Esophagus muscularis mucosa (tissue), 4 donors: ENCODE measurements at places on chromosomes 4 and X. TPM values are rescaled to one million over a fixed set of nuclear protein-coding genes. Genes with fewer than 3 reads are reported as not detected.

DNA sequence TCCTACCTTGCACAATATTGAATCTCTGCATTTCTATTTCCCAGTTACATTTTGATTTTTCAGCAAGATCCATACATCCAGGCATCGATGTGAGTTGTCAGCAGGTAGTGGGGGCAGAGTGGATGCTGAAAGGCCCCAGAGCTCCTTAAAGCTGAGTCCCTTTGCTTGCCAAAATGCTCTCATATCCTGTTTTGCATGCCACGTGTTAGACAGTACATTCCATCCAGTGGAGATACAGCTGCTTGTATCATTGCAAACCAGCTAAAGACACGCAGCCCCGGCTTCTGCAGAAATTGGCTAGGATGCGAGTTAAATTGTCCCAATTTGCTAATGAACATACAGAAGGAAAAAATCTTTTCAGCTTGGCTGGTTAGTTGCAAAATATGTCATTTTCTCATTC, 179.6 kb upstream of the MXRA5 start:
- DNase-seq = no peak

DNA sequence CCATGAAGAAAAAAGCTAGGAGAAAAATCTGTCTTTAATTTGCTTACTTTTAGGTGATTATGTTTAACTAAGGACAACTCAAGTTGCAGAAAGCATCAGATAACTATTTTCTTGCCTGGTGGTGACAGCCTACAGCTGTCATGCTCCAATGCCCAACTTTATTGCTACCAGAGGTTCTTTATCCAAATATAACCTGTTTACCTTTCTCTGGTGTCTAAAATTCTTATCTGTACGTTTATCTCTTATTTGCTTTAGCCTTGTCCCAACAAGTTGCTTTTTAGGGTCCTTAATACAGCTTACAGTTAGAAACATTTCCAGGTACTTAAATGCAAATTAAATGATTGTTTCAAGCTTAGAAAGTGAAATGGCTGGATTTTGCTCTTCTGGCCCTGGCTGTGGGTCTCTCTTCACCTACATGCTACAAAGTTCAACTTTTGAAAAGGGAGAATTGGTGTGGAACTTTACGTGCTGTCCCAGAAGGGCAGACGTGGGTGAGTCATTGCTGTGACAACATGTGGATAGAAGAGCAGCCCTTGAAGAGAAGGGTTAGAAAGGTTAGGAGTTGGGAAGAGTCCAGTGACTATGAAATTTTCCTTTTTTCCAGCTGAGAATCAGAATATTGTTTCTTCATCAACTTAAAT, 60.7 kb downstream of the HPGD start:
- DNase-seq = no peak

DNA sequence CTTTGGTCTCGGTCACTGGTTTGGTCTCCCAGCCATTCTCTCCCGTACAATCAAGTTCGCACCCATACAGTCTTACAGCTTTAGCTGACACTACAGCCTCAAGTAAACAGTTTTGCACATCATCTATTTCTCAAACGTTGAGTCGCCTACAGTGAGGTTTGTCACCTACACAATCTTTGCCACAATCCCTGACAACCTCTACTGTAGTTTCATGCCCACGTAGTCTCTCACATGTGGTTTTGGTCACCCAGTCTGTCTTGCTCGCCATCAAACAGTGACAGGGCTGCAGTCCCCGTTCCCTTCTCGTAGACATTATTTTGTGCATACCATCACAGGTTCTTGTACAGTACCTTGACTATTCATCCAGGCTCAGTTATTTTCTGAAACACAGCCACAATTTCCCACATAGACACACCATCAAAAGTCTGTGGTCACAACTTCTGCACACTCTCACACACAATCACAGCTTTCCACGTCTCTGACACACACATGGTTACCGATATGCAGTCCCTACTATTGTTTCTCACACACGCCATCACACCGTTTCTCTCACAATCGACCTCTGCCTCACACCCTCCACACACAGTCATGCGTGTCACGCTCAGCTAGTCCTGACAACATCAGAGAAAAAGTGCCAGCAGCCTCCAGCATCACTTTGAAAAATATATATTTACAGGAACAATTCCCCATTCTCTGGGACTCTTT, 5.3 kb upstream of the CFP start:
- no peak for DNase-seq

- no peak for DNase-seq
These were observed at the start of gene C4orf51 for GRCh38 chr4:145679991-145680455. Gene C4orf51, plus strand, starts transcription at chr4:145680146. Its CDS starts 58 bp downstream, at chr4:145680204.

Gene TMEM35A
- total RNA-seq = 9.9 TPM

DNA sequence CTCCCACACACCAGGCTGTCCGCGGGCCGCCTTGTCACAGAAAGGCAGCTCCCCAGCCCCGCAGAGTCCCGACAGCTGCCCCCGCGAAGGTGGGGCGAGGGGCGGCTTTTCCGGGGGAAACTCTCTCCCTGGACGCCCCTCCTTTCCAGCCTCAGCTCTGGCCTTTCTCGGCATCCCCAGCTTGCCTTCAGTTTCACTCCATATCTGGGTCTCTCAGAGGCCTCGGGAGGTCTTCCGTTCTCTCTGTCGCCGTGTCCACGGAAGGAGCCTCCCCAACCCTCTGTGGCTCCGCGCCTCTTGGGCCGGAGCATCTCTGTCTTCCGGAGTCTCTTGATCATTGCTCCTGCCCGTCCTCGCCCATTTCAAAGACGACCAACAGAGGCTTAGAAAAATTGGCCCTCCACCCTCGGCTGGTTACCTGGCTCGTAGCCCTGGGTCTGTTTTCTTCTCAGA, 6.1 kb upstream of the MSX1 start:
- no peak for DNase-seq

DNA sequence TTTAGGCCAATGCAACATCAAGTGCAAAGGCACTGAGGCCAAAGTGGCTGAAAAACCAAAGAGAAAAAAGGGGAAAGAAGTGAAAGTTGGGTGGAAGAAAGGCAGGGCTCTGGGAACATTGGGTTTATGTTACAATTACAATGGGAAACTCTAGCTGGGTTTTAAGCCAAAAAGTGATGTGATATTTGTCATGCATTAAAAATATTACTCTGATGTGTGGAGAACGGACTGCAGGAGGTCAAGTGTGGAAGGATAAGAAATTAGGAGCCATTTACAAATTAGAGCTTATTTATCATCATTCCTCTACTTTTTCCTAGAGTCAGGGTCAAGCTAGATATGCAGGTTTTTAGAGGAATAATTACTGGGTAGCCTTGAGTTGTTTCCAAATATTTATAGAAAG, 516.8 kb downstream of the INPP4B start:
- DNase-seq = no peak

Gene CENPI
- 1.7 TPM for total RNA-seq

GRCh38 chrX:2811271-2811670, 17.5 kb upstream of the GYG2 start:
- DNase-seq = no peak

DNA sequence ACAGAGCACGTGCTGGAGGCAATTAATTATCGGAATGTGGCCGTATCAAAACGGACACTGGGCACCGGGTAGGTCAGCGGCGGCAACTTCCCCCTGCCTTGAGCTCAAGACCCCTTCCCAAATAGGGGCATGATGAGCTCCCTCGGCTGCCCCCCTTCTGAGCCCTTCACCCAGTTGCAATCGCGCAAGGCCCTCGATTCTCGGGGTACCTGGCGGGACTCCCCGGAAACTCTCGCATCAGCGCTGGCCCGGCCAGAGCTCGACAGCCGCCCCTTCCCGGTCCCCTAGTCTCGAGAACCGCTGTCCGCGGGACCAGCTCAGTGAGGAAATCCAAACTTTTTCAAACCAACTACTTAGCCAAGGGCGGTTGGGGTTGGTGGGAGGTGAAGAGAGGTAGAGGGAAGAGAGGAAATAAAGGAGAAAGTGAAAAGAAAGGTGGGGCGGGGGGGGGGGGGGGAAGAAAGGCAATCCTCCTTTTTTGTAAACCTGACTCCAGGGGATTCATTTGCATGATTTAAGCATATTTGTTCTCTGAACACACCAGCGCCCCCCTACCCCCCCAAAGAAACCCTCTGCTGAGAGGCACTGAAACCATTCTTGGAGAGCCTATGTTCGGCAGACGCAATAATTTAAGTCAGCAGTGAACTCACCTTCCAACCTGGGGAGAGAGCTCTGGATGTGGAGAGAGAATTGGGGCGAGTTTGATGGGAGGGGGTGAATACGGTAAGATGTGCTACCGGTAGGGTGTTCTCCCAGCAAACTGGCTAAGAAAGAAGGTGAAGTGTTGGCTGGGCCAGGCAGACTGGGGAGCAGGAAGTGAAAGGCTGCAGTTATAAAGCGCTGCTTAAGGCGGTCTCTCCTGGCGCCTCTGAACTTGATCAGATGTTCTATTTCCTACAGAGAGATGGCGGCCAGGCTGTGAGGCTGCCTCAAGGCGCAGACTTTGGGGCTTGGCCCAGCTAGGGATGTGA, 2.0 kb upstream of the ZIC3 start:
- DNase-seq = no peak

DNA sequence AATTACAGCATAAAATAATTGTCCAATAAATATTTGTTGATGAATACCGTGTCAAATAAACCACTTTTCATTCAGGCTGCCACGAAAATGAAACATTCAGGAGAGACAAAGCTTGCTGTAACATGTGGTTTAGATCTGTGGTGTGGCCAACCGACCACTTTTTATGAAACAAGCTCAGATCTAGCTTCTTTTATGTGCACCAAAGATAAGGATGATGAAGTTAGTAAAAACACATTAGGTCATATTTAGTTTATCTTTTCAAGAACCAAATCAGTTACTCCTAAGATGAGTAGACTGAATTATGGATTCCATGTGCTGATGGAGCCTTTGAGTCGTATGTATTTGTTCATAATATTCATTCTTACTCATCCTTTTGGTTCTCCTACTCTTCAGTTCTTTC, 35.8 kb downstream of the STOX2 start:
- no peak for DNase-seq

Gene CDKL2
- 3.3 TPM for total RNA-seq

GRCh38 chr4:174332741-174333493, 49.2 kb downstream of the CEP44 start:
- no peak for DNase-seq

Gene SAGE1
- total RNA-seq = not detected

DNA sequence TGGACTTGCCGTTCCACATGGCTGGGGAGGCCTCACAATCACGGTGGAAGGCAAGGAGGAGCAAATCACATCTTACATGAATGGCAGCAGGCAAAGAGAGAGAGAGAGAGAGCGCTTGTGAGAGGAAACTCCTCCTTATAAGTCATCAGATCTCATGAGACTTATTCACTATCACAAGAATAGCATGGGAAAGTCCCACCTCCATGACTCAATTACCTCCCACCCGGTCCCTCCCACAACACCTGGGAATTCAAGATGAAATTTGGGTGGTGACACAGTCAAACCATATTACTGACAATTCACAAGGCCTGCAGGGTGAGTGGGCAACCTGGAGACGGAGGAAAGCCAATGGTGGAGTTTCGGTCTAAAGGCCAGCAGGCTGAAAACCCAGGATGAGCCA, 394.3 kb upstream of the TRAM1L1 start:
- no peak for DNase-seq

Gene IQCM
- total RNA-seq = not detected

DNA sequence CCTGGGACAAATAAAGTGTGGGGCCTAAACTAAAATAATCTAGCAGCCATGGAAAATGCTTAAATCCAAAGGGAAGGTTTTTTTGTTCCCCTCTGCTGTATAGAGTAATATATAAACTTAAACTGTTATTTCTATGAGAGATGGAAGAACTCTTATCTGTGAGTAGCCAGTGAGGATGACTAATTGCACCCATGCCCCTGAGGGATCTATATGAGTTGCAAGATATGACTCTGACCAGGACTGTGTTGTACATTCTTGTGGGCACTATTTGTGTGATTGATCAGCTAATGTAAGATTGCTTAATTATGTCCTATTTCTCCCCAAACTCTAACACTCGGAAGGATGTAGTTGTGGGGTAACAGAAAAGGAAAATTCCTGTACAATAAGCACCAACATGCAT, 35.2 kb upstream of the AMBN start:
- no peak for DNase-seq

DNA sequence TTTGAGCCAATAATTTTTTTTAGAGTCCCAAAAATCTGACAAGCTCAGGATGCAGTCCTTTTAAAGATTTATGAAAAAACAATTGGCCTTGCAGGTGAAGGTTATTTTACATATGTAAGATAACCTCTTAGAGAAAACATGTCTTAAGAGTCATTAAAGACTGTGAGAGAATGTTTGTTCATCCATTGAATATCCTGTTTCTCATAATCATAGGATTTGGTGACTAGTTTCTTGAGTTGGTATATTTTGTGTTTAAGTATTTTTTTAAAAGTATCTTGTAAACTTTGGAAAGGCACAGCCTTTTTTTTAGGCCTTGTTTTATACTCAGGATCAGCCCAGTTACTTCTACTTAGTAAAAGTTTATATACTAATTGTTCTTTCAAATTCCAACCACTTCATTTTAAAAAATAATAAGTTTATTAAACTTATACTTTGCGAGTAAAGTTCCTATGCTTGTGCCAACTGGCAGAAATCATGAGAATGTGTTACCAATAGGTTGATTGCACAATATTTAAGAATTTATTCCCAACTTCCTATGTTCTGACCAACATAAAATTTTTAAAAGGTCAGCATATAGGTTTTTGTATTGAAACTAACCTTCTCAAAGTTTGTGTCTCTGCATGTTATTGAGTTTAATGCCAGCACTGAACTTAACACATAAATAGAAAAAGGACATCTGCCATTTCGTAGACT, 40.0 kb upstream of the ARSJ start:
- no peak for DNase-seq

DNA sequence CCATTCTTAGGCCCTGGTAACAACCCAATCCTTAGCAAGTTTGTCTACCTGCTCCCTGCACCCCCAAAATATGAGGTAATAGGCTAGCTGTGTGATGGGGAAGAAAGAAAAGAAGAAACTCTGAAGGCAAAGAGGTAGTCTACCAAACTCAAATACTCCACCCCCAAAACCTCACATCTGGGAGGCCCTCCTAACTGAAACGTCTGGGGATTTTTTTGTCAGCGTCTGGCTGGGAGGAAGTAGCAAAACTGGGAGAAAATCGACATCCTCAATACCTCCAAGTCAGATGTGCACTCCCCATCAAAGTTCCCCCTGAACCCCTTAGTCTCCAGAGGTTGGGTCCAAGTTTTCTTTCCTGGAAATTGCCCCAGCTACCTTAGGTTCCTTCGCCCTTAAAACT, 1.0 kb downstream of the LAMP2 start:
- no peak for DNase-seq

DNA sequence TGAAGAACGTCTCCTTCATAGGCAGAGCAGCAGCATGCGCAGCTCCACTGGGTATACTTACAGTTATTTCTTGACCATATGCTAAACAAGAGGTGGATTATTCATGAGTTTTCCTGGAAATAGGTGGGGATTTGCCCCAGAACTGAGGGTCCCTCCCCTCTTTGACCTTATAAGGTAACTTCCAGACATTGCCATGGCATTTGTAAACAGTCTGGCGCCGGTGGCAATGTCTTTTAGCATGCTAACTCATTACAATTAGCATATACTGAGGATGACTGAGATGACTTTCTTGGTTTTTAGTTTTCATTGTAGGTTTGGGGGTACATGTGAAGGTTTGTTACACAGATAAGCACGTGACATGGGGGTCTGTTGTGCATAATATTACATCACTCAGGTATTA, 97.3 kb downstream of the MTNR1A start:
- no peak for DNase-seq

Gene RPL34
- 1,199 TPM for total RNA-seq

GRCh38 chr4:7291372-7292114, 99.2 kb downstream of the SORCS2 start:
- DNase-seq = no peak

Gene ANOS1
- total RNA-seq = 2.1 TPM

Gene CISD2
- 6.6 TPM for total RNA-seq

GRCh38 chrX:85017721-85018120, 14.0 kb downstream of the APOOL start:
- no peak for DNase-seq

GRCh38 chr4:162162672-162163071, 1.1 kb downstream of the FSTL5 start:
- DNase-seq = no peak
